ENCODE measurements at places on chromosomes 4 and X. TPM values are rescaled to one million over a fixed set of nuclear protein-coding genes. Genes with fewer than 3 reads are reported as not detected.

RTL5 gene
- total RNA-seq = 1.8 TPM

HGFAC gene
- 0.21 TPM for total RNA-seq

SGMS2 gene
- total RNA-seq = 63.4 TPM

NDST3 gene
- total RNA-seq = not detected

ADH4 gene
- not detected for total RNA-seq

REPS2 gene
- 11.2 TPM for total RNA-seq

TEC gene
- total RNA-seq = 0.67 TPM

RADX gene
- total RNA-seq = 5.2 TPM

GABRQ gene
- total RNA-seq = not detected

ARSJ gene
- total RNA-seq = 39.8 TPM

AFAP1 gene
- 36.0 TPM for total RNA-seq

NDUFC1 gene
- total RNA-seq = 71.7 TPM

LUZP4 gene
- not detected for total RNA-seq

PPEF2 gene
- total RNA-seq = not detected

TLR7 gene
- total RNA-seq = not detected

NLRP2B gene
- total RNA-seq = not detected

SYTL4 gene
- 1.2 TPM for total RNA-seq

NSUN7 gene
- 0.33 TPM for total RNA-seq

PPP4R3C gene
- not detected for total RNA-seq

BEX1 gene
- total RNA-seq = 9.3 TPM

ADAMTS3 gene
- total RNA-seq = 0.24 TPM

SYNPO2 gene
- 11.2 TPM for total RNA-seq

GAGE12J gene
- total RNA-seq = not detected

MRFAP1L1 gene
- 41.3 TPM for total RNA-seq

TCP11X2 gene
- not detected for total RNA-seq

CCNQ gene
- 22.0 TPM for total RNA-seq

FAM184B gene
- total RNA-seq = not detected

SCRG1 gene
- 3.0 TPM for total RNA-seq

PRMT9 gene
- 9.8 TPM for total RNA-seq

TMEM144 gene
- 11.0 TPM for total RNA-seq

Data from mammary epithelial cell (primary cell).